ENCODE measurements at places on chromosomes 6 and 20.

DNA sequence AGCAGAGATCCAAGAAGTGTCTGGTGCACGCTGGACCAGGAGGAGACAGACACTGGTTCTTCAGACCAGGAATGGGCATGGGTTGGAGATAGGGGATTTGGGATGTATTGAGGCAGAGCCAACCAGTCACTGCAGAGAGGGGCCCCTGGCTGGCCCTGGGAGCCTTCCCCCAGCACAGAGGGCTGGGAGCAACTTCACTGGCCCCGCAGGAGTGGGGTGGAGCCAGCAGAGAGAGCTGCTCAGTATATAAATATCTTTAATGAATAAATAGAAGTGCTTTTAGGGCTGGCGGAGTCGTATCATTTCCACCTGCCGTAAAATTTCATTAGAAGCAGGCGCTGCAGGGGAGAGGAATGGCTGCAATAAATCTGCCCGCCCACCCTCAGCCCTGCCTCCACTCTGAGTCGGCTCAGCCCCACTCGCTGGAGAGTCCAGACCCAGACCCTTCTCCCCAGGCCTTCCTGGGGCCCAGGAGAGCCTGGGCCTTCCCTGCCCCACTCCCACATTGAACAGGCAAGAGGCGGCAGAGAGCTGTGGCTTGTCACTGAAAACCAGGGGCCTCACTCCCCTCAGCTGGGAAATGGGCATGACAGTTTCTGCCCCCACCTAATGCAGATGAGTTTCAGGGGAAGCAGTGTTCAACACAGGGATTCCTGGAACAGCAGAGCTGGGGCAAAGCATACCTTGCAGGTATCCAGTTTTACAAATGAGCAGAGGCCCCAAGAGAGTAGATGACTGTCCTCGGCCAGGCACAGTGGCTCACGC lies 23.9 kb upstream of the VSTM2L start:
- no peak for DNase-seq

DNA sequence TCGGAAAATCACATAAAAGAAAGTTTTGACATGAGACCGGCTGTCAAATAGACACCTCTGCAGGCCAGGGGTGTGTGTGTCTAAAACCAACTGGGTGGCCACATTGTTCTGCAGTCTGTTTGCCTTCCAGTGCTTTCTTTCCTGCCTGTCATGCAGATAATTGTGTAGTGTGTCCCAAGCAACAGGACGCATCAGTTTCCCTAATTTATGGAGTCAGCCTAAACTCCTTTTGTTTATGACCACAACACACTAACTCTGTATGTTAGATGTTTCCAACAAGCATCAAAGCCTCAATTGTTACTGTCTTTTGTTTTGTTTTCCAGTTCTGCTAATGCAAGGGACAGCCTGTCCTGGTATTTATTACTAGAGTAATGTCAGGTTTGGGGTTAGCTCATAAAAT lies 205.7 kb downstream of the ATXN1 start:
- no peak for DNase-seq

- no peak for DNase-seq
Measured at GRCh38 chr6:130923350-130923749, 96.1 kb downstream of the SMLR1 start.

DNA sequence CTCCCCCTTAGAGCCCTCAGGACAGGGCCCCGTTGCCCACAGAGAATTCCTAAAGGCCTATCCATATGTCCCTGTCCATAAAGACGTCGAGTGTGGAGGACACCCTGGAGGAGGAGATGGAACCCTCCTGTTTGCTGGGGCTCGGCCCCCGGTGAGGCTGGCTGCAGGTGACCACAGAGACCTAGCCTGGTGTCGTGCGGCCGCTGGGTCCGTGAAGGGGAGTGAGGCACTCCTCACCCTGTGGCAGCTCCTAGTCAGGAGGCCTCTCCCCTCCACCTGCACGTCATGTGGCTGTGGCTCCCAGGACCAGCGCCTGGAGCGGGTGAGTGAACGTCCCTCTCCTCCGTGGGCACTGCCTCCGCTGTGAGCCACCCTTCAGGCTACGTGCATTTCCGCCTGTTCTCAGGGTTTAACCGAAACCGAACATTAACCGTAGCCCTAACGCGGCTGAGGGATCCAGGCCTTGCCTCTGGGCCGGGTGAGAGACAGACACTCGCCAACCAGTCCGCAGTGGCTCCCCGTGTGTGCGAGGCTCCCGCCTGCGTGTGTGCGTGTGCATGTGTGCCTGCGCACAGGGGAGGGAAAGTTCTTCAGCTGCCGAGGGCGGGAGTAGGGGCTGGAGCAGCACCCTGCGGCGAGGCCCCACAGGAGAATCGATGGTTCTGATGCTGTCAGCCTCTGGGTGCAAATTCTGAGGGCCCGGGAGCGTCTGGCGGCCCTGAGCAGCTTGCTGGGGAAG lies 5.9 kb upstream of the TCEA2 start:
- no peak for DNase-seq

DNA sequence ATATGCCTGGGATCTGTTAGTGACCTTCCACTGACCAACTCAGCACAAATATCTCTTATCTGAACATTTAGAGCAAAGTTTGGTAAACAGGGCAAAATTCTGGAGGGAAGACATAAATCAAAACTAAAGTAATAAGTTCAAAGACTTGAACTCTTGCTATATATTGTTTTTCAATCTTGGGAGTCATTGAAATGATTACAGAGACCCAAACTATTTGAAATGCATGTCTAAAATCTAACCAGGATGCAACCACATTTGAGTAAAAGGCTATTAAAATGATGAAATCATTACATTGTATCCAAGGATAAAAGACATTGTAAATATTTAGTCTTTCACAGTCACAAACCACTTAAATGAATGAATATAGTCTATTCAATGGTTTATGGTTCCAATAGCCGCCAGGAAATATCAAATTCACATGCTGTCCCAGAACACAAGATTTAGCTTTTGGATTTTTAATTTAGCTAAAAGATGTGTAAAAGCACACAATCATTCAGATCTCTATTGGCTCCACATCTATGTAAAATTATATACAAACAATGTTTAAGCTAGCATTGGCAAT lies 256.6 kb upstream of the EPHA7 start:
- no peak for DNase-seq

DNA sequence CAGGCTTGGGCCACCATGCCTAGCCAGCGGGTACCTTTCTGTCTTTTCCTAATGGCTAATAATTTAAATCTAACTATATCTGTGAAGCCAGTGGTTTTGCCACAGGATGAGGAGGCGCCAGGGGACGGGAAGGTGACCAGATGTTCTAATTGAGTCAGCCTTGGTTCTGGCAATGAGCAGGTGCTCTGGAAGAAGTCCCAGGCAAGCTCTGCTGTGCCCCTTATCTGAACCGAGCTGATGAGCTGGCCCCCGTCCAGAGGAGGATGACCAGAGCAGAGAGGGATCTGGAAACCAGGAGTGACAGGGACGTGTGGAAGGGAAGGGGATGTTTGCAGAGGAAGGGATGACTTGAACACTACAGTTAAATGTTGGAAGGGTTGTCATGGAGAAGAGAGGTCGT lies 46.7 kb downstream of the SLC35D3 start:
- DNase-seq: no peak

DNA sequence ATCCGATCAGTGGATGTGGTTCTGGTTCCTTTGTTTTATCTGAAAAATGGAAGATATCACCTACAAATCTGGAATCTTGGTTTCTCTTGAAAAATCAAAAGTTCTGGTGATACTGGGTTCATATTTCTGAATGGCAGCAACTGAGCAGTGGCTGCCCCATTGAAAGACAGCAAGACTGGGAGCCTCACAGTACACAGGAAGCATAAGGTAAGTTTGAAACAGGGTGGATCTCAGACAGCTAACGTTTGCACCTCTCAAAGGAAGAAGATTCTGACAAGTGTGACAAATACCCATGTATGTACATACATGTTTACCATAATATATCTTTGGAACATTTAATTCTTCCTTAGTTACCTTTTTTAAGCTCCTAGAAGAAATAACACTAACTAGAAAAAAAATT lies at the start of gene SAMD3:
TSS of gene SAMD3 (minus strand) at position 177 of the 400 bp plus-strand sequence. CDS start 7,678 bp downstream, outside the sequence.
- no peak for DNase-seq

DNA sequence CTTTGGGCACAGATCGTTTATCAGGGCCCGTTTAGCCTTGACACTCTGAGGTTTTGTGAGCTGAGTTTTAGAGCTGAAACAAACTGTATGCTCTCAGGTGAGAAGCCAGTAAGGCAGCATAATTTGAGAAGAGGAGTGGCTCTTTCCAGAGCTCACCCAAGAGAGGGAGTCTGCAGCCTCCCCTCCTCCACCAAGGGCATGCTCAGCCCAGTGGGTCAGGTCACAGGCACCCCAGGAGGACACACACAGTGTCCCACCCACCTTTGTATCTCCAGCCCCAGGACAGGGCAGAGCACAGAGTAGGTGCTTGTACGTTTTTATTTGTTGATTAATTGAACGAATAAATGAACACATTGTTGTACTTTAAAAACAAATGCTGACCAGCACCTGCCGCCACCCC lies 3.4 kb downstream of the TSPO2 start:
- DNase-seq: no peak

GRCh38 chr20:20022498-20022897 lies 5.3 kb downstream of the NAA20 start:
- no peak for DNase-seq

DNA sequence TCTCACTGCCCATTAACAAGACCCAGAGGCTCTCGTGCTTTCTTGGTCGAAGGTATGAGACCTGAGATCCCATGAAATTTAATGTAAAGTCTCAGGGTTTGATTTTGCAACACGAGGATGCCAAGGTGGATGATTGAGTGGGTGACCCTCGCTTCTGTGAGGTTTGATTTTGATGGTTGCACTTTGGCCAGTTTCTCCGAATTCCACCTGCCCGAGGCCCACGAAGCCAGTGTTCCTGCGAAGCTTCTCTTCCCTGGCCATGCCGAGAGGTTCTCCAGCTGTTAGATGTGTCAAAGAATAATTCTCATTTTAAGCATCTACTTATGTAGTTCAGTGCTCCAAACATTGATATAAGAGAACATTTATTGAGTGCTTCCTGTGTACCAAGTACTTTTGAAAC lies at the start of gene KIF25:
TSS of gene KIF25 (plus strand) at position 30 of the 400 bp plus-strand sequence. CDS start 31,915 bp downstream, outside the sequence.
- DNase-seq: no peak

DNA sequence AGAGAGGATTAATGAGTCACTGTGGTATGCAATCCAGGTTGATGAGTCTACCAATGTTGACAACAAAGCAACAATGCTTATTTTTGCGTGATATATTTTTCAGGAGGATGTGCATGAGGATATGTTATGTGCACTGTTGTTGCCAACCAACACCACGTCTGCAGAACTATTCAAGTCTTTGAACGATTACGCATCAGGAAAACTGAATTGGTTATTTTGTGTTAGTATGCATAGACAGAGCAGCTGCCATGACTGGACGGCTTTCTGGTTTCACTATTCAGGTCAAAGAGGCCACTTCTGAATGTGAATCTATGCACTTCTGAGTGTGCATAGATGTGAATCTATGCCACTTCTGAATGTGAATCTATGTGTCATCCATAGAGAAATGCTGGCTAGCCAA lies 134.0 kb upstream of the GRIK2 start:
- no peak for DNase-seq
